ENCODE measurements at places on chromosomes 3 and 15.

GRCh38 chr3:9703736-9704346 is at the start of gene CPNE9:
CPNE9 (plus strand) TSS chr3:9703833; CDS start chr3:9703997, 164 bp downstream.
- DNase-seq = peak; percentile 19

DNA sequence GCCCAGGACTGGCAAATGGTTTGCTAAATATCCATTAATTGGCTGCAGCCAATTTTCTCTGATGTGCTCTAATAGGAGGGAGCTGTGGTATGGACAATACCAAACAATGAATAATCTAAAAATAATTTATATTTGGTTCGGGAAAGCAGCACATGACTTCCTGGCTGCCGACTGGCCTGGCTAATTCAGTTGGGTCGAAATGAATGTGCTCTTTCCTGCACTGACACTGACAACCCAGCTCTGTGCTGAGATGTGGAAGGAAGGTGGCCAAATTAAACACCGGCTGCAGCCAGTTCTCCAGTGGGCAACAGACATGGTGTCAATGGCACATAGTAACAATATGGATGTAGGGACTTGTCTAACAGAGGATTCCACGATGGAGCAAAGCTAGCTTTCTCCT is 21.1 kb upstream of the COLQ start:
- no peak for DNase-seq

DNA sequence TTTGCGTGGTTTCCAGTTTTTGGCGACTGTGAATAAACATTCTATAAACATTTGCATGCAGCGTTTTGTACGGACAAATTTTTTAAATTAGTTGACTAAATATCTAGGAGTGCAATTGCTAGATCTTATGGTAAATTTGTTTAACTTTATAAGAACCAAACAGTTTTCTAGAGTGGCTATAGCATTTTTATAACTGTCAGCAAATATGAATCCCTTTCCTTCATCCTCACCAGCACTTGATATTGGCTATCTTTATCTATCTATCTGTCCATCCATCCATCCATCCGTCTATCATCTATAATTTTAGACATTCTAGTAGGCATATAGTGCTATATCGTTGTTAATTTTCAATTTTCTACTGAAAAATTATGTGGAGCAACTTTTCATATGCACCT is 158.4 kb upstream of the CHRNA7 start:
- no peak for DNase-seq

DNA sequence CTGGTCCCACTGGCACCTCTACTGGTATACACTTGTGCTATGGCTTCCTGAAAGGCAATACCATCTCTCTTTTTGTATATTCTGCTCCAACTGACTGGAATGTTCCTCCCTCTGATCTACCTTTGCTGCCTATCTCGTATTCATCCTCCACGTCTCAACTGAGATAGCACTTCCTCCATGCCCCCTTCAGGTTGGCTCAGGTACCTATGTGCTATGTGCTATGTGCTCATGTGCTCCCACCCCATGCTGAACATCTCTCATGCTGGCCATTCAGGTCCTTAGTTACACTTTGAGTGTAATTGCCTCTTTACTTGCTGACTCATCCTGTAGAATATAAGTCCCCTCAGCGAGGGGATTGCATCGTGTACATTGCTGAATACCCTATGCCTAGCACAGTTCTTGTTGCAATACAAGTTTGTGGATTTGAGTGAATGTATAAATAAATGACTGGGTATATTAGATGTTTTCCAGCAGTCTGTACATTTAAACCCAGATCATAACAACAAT is 156.9 kb downstream of the SOX2 start:
- no peak for DNase-seq

GRCh38 chr15:29942548-29942947 is 120.3 kb upstream of the TJP1 start:
- DNase-seq = no peak

- no peak for DNase-seq
Observed at GRCh38 chr3:65855370-65856100, 183.2 kb downstream of the MAGI1 start.

GRCh38 chr15:39432912-39433348 is 147.9 kb upstream of the THBS1 start:
- no peak for DNase-seq

- DNase-seq = no peak
Observed at GRCh38 chr3:54213907-54214306, 91.6 kb downstream of the CACNA2D3 start.

Data from progenitor cell of endocrine pancreas (in vitro differentiated cells).